ENCODE measurements at places on chromosomes 3 and 15.

DNA sequence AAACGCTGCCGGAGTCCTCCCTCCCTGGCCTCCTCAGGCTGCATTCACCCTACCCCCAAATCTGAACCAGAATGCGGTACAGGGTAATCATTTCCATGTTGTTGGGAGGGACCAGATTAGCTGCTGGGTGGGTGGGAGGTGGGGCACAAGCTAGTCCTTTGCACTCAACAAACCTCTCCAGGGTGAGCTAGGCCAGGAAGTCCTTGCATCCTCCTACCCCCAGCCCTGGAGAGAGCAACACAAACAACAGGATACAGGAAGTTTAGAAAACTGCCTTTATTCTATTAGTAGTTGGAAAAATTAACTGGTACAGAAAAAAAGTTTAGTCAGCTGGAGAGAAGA lies 702 bp upstream of the GPX1 start:
- no peak for DNase-seq

DNA sequence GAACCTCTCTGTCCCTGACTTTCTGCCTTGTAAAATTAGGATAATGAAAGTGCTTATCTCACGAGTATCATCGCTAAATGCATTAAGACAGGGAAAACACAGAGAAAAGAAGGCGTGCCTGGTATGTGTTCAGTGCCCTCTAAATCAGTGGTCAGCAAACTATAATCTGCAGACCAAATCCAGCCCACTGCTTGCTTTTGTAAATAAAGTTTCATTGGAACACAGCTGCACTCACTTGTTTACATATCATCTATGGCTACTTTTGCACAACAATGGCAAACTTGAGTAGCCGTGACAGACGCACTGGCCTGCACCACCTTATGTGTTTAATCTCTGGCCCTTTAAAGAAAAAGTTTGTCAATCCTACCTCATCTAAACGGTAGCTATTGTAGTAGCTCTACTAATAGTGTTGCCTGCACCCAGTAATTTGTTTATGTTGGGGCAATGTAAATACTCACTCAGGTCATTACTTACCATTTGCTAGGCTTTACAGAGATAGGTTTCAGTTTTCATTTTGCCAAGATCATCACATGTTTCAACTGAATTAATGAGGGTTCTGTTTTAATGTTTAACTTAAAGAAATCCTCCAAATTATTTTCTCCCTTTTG lies 229.4 kb downstream of the FEZF2 start:
- no peak for DNase-seq

DNA sequence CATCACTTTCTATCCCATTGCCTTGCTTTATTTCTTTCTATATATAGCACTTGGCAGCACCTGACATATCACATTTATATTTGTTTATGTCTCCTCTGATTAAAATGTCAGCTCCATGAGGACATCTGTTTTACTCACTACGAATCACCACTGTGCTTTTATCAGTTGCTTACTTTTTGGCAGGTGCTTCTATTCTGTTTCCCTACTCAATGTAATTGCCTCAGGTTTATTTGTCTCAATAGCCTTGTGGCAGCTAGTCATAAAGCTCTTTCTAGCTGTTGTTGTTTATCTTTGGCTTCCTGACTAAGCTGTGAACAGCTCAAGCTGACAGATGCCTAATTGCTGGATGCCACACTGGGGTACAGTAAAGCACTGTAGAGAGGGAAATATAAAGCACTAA lies 85.5 kb downstream of the VPS13C start:
- DNase-seq: no peak

- peak; percentile 91 for DNase-seq
These were observed 7.5 kb upstream of the PGPEP1L start for GRCh38 chr15:99014803-99015697.

GRCh38 chr15:70128414-70129140 lies 30.9 kb upstream of the TLE3 start:
- no peak for DNase-seq

- DNase-seq: no peak
These were observed 175.8 kb upstream of the STT3B start for GRCh38 chr3:31356941-31357340.

DNA sequence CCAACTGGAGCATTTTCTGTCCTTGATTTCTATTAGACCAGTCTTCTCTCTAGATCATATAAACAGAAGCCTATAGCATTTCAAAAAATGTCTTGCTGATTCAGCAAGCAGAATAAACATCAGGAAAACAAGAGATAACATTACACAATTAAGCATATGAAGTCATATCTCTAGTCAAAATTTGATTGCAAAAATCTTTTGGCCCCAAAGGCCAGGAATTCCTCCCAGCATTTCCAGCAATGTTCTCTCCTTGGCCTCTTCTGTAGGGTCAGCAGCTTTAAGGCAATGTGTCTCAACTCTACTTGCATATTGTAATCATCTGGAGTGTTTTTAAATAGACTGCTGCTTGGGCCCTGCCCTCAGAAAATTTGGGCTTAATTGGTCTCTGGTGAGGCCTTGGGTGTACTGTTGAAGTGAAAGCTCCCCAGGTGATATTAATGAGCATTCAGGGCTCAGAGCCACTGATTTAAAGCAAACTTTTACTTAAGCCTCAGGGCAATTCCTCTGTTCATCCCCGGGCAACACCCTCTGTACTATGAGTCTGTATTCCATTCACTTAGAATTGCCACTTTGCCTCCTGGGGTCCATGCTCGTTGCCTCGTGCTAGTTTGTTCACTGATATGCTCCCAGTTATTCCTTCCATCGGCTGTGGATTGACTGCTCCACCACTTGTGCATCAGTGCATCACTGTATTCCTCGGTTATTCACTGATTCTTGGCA lies 1072.6 kb downstream of the ROBO2 start:
- peak; percentile 21 for DNase-seq

GRCh38 chr3:40754994-40755393 lies 230.2 kb downstream of the ZNF621 start:
- no peak for DNase-seq

DNA sequence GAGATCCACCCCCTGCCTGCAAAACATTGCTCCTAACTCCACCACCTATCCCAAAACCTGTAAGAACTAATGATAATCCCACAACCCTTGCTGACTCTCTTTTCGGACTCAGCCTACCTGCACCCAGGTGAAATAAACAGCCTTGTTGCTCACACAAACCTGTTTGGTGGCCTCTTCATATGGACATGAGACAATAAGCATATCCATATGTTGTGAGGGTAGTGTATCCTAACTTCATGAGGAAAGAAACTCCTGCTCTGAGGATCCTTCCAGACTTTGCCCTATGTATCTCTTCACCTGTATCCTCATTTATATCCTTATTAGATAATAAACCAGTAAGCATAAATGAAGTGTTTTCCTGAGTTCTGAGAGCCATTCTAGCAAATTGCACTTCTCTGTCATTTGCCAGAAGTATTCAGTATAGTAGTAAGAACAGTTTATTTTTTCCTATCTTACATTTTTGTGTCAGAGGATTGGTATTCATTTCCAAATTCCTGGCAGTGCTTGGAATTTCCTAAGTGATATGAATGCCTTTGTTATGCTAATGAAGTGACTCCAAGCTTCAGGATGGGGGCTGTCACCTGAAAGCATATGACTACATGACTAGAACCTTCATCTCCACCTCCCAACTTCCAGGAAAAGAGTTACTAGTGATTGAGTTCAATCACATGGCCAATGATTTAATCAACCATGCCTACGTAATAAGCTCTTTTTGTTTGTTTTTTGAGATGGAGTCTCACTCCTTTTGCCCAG lies 30.2 kb downstream of the TTBK2 start:
- no peak for DNase-seq
